ENCODE measurements at places on chromosomes 7 and 10. TPM values are rescaled to one million over a fixed set of nuclear protein-coding genes. Genes with fewer than 3 reads are reported as not detected.

TFR2 gene
- 1.0 TPM for total RNA-seq

DNA sequence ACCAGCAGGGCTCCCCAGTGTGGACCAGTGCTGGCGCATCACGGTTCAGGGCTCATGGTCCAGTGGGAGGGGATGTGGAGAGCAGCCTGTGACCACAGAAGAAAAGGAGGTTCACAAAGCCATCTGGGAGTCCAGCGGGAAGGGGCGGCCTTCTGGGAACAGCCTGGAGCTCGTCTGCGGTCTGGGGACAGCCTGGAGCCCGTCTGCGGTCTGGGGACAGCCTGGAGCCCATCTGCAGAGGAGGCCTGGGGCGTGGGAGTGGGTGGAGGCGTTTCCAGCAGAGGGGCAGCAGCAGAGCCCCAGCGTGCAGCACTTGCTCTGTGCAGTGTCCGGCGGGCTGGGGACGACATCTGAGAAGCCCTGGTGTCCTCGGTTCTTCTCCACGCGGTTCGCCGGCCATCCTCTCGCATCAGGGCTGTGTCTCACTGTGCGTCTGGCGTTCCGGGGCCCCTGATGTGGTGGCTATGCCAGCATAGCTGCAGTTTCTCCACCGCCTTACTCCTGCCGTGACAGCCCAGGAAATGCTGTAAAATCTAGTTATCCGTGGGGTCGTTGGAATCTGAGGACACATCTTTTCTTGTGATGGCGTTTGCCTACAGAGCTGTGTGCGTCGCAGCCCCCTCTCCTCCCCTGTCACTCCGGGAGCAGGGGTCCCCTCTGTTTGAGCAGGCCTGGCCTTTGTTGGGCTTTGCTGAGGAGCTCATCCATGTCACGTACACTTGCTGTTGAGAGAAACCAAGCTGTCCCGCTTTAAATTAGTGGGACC is 104.6 kb downstream of the INPP5A start:
- no peak for DNase-seq

- DNase-seq: no peak
These were observed 9.0 kb upstream of the PIP4K2A start for GRCh38 chr10:22723343-22723779.

DNA sequence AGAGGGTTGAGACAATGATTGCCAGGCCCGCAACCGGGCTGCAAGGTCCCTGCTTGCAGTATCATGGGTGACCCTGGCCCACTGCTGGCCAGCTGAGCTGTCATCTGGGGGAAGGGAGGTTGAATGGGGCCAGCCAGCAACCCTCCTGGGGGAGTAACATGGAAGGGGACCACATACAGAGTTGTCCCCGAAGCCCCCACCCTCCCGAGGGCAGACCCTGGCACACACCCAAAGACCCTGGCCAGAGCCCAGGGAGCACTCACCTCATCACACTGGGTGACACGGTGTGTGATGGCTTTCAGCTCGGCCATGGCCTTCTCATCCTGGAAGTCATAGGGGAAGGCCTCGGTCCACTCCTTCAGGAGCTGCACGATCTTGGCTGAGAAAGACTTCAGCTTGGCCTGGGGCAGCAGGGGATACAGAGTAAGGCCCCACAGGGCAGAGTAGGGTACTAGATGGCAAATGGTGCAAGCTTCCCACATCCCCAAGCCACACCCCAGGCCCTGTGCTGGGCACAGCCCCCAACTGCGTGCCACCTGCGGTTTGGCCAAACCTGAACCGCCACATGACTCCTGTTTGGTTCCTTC is 63.4 kb downstream of the CSGALNACT2 start:
- DNase-seq: peak; percentile 2

- DNase-seq: peak; percentile 34
These were observed 1.8 kb upstream of the CCDC6 start for GRCh38 chr10:59907918-59908807.

CNOT4 gene
- total RNA-seq: 22.7 TPM

DNA sequence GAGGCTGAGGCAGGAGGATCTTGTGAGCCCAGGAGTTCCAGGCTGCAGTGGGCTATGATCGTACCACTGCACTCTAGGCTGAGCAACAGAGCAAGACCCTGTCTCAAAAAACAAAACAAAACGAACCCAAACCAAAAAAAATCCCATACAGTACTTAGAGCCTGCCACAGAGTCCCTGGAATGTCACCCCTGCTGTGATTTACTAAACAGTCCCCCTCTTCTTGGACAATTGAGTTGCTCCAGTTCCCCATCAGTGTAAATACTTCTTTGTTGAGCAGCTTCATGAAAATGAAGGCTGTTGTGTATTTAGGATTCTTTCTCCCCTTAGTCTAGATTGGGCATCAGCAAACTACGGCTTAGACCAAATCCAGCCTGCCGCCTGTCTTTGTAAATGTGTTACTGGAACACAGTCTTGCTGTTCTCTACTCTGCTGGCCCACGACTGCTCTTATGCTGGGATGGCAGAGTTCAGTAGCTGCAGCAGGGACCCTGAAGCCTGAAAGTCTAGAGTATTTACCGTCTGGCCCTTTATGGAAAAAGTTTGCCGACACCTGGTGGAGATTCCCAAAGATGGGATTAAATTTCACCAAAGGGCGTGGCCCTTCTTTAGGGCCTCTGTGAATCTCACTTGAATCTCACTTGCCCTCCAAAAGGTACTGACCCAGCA is 57.8 kb downstream of the PALD1 start:
- no peak for DNase-seq

GPR15LG gene
- total RNA-seq: not detected

MKX gene
- total RNA-seq: 0.80 TPM

DNA sequence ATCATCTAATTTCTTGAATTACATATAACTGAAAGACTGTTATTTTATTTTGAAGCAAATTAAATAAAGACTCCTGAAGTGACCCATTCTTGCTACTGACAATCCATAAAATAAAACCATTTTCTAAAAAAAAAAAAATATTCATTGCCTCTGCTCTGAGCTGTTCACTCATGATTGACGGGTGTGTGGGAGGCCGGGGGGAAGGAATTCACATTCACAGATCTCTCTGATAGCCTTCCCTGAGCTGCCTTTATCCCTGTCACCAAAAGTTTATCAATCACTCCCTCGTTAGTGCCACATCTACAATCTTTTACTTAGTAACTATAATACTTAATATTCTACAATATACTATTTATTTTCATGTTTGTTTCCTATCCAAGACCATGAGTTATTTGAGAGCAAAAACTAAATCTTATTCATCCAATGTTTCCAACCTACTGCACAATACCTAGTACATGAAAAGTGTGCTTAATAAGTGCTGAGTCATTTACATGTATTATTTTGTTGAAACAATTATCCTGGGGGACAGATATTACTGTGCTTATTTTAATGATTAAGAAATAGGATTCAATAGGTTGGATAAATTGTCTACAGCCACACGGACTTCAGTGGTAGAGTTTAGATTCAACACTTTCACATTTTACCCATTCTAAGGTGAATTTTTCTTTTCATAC is 618.7 kb downstream of the PHTF2 start:
- DNase-seq: no peak

GRCh38 chr10:80163741-80164341 is 31.3 kb downstream of the PLAC9 start:
- DNase-seq: no peak

USP6NL gene
- total RNA-seq: 33.0 TPM

HTR5A gene
- total RNA-seq: 0.08 TPM

DNA sequence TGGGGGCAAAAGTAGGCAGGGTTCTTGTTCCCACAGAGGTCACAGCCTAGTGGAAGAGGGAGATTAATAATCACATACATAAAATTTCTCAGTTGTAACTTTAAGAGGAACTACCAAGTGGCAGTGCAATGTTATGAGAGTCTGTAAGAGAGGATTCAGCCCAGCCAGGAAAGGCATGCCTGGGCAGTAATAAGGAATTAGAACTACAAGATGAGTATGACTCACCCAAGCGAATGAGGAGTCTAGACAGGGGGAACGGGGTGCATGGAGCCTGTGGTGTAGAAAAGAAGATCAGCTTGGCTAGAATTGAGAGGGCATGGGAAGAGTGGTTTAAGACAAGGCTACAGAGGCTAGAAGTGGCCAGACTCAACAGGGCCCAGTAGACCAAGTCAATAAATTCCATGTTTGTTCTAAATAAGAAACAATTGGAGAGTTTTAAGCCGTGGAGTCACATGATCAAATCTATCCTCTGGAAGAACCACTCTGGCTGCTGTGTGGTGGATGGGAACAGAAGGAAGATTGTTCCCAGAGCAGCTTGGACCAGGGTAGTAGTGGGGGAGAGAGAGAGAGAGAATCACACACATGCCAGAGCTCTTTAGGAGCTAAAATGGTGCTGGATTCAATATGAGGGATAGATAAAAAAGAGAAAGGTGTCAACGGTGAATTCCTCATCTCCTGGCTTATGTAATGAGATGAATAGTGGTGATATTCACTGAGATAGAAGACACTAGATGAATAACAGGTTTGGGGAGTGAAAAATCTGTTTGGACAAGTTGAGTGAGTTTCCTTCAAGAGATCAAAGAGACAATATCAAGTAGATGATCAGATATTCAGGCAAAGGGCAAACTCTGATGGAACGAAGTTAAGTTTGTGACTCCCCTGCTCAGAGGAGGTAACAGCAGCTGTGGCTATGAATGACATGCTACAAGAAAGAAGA is 265.1 kb downstream of the FGFR2 start:
- no peak for DNase-seq

SEMA3C gene
- total RNA-seq: 0.26 TPM

GRCh38 chr10:133034092-133034491 is 53.6 kb upstream of the ADGRA1 start:
- DNase-seq: no peak

HOXA6 gene
- total RNA-seq: not detected

AKR1C4 gene
- not detected for total RNA-seq

GRCh38 chr10:124353896-124354295 is 64.8 kb downstream of the OAT start:
- no peak for DNase-seq

GRCh38 chr10:24467136-24467535 is 256.6 kb downstream of the ARHGAP21 start:
- DNase-seq: no peak

GRCh38 chr7:7696458-7697119 is 21.8 kb downstream of the RPA3 start:
- no peak for DNase-seq

ZWINT gene
- 36.7 TPM for total RNA-seq

WIPF3 gene
- 1.5 TPM for total RNA-seq

ASZ1 gene
- not detected for total RNA-seq

DNA sequence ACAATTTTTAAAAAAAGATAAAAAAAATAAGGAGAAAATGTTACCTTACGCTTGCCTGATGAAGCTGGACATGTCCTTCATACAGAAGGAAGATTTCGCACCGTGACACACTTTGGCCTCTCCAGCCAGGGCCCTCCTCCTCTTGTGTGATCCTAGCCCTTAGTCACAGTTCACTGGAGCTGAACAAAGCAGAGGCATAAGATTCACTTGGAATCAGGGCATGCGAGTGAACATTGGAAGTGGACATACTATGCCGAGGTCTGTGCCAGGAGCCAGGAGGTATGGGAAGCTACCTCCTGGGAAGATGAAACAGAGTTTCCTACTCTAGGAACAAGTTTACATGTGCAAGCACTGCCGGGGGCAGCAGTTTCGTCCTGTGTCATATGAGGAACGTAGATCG is 91.5 kb downstream of the XPNPEP1 start:
- no peak for DNase-seq

DNA sequence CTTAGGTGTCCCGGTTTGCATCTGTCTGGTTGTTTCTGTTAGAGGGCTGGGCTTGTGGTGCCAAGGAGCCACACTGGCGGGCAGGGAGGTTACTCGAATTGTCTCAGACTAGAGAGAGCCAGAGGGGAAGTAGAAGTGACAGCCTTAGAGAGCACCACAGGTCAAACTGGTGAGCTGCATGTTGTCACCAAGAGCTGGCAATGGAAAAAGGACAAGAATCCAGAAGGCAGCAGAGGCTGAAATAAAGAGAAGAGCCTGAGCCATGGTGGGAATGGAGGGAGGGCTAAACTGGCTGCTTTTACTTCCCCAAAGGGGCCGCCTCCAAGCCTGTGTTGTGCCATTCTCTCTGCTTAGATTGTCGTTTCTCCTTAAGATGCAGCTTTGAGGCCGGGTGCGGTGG is 31.1 kb upstream of the RHBDD2 start:
- DNase-seq: no peak

- no peak for DNase-seq
These were observed 25.7 kb downstream of the PAXIP1 start for GRCh38 chr7:154977250-154977649.

ATXN7L1 gene
- total RNA-seq: 18.4 TPM

PPIF gene
- 21.9 TPM for total RNA-seq

IGF2BP3 gene
- 92.8 TPM for total RNA-seq

TUBB8 gene
- 0.69 TPM for total RNA-seq

DNA sequence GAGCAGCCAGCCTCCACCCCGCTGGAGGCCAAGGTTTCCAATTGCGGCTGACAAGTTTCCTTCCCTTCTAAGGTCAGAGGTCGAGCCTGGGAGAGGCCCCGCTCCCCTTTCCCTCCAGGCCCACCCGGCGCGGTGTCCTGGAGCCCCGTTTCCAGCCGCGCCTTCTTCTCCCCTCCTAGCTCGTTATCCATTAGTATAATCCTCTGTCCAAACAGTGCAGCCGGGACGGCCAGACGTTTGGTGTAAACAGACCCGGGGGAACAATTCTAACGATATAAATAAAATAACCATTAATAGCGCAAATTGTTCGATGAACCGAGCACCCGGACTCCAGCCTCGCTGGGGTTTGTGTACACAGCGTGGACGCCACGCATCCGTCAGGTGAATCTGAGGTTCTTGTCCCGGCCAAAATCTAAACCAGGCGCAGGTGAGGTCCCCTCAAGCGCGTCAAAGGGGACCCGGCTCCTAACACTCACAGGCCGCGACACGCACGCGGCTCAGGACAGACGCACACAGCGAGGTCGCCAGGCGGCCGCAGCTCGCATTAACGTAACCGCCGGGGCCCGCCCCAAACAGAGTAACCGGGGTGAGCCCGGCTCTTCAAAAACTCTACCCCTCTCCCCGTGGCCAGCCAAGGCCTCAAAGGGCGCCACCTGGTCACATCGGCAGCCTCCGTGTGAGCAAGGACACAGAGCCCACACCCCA is 10.8 kb upstream of the NKX2-3 start:
- DNase-seq: no peak

DNA sequence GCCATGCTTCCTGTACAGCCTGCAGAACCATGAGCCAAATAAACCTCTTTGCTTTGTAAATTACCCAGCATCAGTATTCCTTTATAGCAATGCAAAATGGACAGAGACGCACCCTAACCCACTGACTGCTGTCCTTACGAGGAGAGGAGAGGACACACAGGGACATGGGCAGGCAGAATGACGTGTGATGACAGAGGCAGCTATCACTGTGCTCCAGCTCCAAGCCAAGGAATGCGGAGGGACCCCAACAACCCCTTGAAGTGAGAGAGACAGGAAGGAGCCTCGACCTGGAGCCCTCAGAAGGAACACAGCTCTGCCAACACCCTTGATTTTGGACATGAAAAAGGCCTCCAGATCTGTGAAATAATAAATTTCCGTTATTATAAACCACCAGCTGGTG is 46.6 kb upstream of the EBF3 start:
- DNase-seq: no peak

GRCh38 chr10:35464825-35465456 is 128.6 kb downstream of the CCNY start:
- DNase-seq: no peak

SLC13A1 gene
- not detected for total RNA-seq
